ENCODE measurements at places on chromosomes 13 and 19.

GRCh38 chr13:106561551-106562170, 6.3 kb downstream of the ARGLU1 start:
- peak; percentile 48 for DNase-seq

DNA sequence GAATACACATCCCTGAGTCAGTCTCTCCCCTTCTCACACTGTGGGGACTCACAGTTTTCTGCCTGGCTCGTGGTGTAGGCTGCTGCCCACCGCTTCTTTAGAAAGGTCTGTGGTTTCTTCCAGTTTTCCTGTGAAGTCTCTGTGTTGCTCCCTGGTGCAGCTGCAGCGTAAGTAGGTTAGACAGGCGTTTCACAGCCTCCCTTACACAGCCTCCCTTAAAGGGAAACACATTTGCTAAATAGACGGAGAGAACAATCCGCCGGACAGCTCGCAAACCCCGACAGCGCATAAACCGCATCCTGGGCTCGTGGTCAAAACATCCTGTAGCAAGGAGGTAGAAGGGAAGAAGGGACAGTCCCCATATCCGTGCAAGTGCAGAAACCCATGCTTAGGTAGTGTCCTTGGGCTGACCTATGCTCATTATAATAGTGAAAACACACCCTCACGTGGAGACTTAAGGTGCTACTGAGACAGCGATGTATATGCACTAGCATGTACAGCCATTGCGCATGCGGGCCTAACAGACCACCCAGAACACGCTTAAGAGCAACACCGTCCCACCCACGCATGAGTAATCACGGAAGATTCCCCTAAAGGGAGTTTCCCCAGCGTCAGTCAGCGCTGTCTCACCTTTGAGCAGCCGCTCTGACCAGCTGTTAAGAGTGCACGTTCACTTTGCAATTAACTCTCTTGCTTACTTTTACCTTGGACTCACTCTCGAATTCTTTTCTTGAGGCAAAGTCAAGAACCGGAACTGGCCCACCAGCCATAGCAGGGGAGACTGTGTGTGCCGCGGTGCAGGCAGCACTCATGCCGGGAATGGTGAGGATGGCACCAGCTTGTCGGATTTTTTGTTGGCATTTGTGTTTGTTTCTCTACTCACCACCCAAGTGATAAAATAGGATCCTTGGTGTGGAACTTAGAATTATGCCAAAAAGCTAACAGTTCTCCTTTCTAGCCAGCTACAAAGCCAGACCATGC, 16.6 kb downstream of the SIGLEC8 start:
- peak; percentile 73 for DNase-seq

- DNase-seq, result no peak
Observed at GRCh38 chr13:61797397-61797796, 381.7 kb upstream of the PCDH20 start.

- DNase-seq, result peak; percentile 99
Observed at GRCh38 chr19:3572132-3572854, 451 bp upstream of the HMG20B start.

GRCh38 chr13:49683489-49683888, 7.8 kb downstream of the EBPL start:
- peak; percentile 44 for DNase-seq

GRCh38 chr19:18416778-18417249, 2.4 kb upstream of the SSBP4 start:
- peak; percentile 85 for DNase-seq
